Esophagus mucosa (tissue), 1 donor: ENCODE measurements at places on chromosomes 1 and 21. TPM values are rescaled to one million over a fixed set of nuclear protein-coding genes. Genes with fewer than 3 reads are reported as not detected.

Gene DMBX1
- not detected for total RNA-seq

Gene TNNI3K
- not detected for total RNA-seq

Gene RAB7B
- total RNA-seq: 18.9 TPM

Gene KCNC4
- total RNA-seq: 5.8 TPM
